ENCODE measurements at places on chromosomes 16 and 17. TPM values are rescaled to one million over a fixed set of nuclear protein-coding genes. Genes with fewer than 3 reads are reported as not detected.

DNA sequence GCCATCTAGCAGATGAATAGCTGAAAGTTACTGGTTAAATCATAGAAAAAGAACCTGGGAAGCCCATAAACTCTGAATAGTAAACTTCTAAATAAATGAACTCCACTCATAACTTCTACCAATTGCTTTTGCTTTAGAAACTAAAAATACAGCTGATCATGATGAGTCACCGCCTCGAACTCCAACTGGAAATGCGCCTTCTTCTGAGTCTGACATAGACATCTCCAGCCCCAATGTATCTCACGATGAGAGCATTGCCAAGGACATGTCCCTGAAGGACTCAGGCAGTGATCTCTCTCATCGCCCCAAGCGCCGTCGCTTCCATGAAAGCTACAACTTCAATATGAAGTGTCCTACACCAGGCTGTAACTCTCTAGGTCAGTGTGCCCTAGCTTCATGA lies 9.7 kb downstream of the KAT7 start:
- DNase-seq: no peak
- peaks cover 36% of the 10 kb centered on the region for H3K36me3 ChIP-seq
- H3K27ac ChIP-seq: no peak overlapping the region

DNA sequence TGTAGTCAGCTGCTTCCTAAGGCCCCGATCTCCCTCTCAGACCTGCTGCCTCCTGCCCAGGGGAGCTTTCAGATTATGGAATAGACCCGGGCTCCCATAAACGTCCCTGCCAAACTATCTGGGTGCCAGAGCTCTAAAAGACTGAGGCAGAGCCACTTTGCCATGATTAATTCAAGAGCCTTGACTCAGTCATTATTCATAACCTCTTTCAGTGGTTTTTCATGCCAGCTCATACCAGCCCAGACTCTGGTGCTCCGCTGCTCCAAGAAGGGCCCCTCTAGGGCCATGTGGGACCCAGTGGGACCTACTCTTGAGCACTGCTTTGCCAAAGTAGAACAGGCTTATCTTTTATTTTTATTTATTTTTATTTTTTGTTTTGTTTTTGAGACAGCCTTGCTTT lies 23.9 kb downstream of the DNAI2 start:
- DNase-seq: no peak
- H3K4me1 ChIP-seq: peaks cover 1% of the 10 kb centered on the region
- H3K36me3 ChIP-seq: no peaks in the 10 kb centered on the region
- no peak overlapping the region for H3K4me3 ChIP-seq
- no peak overlapping the region for H3K27ac ChIP-seq
- H3K27me3 ChIP-seq: peaks cover 25% of the 10 kb centered on the region

DNA sequence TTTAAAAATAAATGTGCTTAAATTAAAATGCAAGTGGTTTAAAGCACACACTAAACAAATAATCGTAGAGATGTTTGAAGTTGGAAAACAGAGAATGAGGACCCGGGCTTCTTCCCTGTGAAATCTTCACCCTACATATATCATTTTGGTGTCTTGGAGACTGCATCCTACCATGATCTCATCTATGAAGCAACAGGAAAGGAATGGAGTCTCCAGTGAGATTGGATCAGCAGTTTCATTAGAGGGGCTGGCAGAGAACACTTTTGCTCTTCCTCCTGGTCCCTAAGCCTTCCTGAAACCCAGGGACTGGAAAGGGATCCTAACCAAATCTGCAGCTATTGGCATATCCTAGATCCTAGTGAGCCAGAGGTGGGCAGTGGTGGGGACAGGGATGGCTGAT lies 85.0 kb downstream of the GRIN2A start:
- no peaks in the 10 kb centered on the region for H3K36me3 ChIP-seq
- H3K27me3 ChIP-seq: no peaks in the 10 kb centered on the region
- no peak overlapping the region for H3K4me3 ChIP-seq
- H3K4me1 ChIP-seq: no peaks in the 10 kb centered on the region
- no peak overlapping the region for H3K27ac ChIP-seq

Gene CACNG3
- total RNA-seq: not detected

- no peaks in the 10 kb centered on the region for H3K4me1 ChIP-seq
- DNase-seq: no peak
- no peaks in the 10 kb centered on the region for H3K36me3 ChIP-seq
- H3K4me3 ChIP-seq: no peak overlapping the region
- H3K27me3 ChIP-seq: no peaks in the 10 kb centered on the region
- H3K27ac ChIP-seq: no peak overlapping the region
Observed at GRCh38 chr16:31785126-31785525, 88.5 kb upstream of the ZNF267 start.

DNA sequence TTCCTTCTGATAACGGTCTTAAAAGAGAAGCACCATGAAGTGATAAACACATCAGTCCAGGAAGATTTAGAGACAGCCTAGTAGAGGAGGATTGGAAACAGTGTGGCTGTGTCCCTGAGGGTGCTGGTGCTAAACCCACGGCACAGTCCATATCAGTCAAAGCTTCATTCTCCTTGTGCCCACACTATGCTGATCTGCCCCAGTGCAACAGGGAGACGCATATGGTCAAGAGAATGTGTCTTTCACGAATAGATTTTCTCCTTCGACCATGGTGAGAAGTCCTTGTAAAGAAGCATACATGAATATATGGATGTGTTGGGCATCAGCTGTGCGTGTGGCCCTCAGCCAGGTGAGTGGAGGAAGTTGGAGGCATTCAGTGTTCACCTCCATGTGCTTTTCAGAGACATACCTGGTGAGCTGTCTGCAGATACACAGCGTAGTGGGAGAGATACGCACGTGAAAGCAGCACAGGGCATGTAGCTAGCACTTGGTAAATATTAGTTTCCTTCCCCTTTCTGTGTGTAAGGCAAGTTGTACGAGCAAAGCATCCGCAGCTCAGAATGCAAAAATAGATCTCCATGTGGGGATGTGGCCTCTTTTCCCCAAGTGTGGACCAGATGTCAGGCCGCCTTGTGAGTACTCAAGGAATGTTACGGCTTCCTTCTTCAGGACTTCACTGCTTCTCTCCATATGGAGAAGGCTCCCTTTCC lies 29.4 kb downstream of the HLF start:
- peaks cover 7% of the 10 kb centered on the region for H3K27me3 ChIP-seq
- no peaks in the 10 kb centered on the region for H3K4me1 ChIP-seq
- no peaks in the 10 kb centered on the region for H3K36me3 ChIP-seq
- no peak overlapping the region for H3K27ac ChIP-seq
- no peak overlapping the region for H3K4me3 ChIP-seq
- no peak for DNase-seq

DNA sequence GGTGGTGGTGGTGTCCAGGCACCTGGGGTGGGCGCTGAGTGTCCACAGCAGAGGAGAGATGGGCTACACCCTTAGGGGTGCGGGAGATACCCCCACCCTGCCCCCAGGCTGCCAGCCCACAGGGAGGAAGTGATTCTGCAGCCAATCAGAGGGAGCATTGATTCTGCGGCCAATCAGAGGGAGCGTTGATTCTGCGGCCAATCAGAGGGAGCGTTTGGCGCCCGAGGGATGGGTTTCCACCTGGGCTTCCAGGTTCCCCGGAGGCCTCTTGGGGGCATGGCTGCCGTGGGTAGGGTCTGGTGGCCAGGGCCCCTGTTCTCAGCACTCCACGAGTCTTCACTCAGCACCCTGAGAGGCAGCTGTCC lies 28.2 kb upstream of the ACSF3 start:
- no peak for DNase-seq
- no peak overlapping the region for H3K27ac ChIP-seq
- H3K4me3 ChIP-seq: no peak overlapping the region

DNA sequence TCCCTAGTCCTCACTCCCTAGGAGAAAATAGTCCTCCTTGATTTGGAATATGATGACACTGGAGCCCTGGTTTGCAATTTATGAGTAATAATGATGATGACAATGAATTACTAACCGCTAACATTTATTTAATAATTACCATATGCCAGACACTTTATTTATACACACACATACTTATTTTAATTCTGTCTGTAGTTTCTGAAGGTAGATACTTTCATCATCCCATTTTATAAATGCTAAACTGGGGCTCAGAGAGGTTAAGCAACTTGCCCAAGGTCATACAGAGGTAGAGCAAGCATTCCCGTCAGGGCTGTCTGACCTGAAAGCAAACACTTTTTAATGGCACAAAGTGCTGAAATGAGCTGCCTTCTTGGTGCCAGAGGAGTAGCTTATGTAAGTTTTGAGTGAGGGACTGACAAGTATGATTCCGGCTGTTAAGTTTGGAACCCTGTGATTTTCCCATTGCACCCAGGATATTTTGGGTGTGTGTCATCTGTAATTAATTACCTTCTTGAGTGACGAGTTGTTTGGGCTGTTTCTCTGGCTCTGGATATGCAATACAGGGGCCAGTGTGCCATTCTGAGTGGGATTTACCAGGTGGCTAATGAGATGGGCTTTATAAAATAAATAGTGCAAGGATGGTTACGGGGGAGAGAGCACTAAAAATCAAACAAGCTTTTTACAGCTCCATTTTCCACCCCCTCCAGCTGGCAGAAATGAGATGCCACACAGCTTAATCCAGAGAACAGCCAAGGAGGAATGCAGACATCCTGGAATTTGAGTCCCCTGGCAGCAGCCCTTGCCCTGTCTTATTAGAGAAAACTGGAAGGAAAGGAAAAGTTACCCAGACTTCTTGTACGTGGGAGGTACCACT lies 211.8 kb downstream of the SNX29 start:
- no peaks in the 10 kb centered on the region for H3K36me3 ChIP-seq
- DNase-seq: no peak
- H3K4me1 ChIP-seq: peaks cover 32% of the 10 kb centered on the region
- peak overlapping the region; percentile 64 for H3K27ac ChIP-seq

DNA sequence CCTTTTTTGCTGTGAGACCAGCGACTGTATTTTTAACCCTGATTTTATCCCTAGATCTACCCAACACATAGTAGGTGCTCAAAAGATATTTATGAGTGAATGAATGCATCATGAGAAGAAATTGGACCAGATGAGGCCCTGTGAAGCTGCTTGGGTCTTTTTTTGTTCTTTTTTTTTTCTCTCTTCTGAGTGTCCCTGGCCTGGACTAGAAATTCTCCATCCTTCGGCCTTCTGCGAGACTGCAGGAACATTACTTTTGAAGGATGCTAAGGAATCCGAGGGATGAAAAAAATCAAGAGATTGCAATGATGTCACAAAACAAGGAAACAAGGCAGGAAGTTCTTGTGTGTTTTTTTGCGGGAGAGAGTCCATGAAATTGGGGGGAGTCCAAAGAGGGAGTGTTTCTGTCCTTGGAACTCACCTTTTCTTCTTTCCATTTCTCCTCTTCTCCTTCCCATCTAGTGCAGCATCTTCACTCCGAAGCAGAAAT lies 560 bp upstream of the RUSF1 start:
- no peaks in the 10 kb centered on the region for H3K27me3 ChIP-seq
- DNase-seq: no peak
- H3K36me3 ChIP-seq: peaks cover 4% of the 10 kb centered on the region
- H3K27ac ChIP-seq: peak overlapping the region; percentile 98

- DNase-seq: no peak
- H3K4me1 ChIP-seq: peaks cover 13% of the 10 kb centered on the region
- H3K27me3 ChIP-seq: no peaks in the 10 kb centered on the region
- no peak overlapping the region for H3K27ac ChIP-seq
- H3K36me3 ChIP-seq: peaks cover 73% of the 10 kb centered on the region
- no peak overlapping the region for H3K4me3 ChIP-seq
Observed at GRCh38 chr16:27470567-27471431, 68.8 kb downstream of the IL21R start.

Gene EXOC3L1
- not detected for total RNA-seq

DNA sequence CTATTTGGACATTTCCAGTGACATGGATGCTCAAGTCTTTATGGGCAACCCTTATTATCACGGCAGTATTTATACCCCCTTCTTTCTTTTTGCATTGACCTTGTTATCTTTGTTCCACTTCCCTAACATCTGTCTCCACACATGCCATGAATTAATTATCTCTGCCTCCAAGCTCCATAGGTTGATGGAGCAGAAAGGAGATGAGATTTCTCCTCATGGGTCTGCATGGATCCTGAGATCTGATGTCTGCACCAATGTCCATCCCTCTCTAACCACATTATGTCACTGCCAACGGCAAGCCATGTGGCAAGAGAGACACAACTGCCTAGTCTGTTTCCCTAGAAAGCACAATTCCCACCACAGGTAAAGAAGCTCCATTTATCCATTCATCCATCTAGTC lies 416.8 kb upstream of the ASIC2 start:
- no peaks in the 10 kb centered on the region for H3K27me3 ChIP-seq
- no peaks in the 10 kb centered on the region for H3K4me1 ChIP-seq
- no peaks in the 10 kb centered on the region for H3K36me3 ChIP-seq

Gene CHD9
- total RNA-seq: 98.9 TPM

Gene HSD17B1
- total RNA-seq: 1.2 TPM

- peak overlapping the region; percentile 41 for H3K27ac ChIP-seq
- H3K36me3 ChIP-seq: peaks cover 16% of the 10 kb centered on the region
- no peaks in the 10 kb centered on the region for H3K27me3 ChIP-seq
- H3K4me3 ChIP-seq: no peak overlapping the region
- H3K4me1 ChIP-seq: peaks cover 13% of the 10 kb centered on the region
Observed at GRCh38 chr17:76567634-76568432, 17.8 kb downstream of the ST6GALNAC2 start.

Gene NOG
- total RNA-seq: not detected

GRCh38 chr17:75031972-75032719 lies 14.6 kb downstream of the ATP5PD start:
- H3K27ac ChIP-seq: peak overlapping the region; percentile 99
- no peaks in the 10 kb centered on the region for H3K27me3 ChIP-seq
- peaks cover 32% of the 10 kb centered on the region for H3K4me1 ChIP-seq

DNA sequence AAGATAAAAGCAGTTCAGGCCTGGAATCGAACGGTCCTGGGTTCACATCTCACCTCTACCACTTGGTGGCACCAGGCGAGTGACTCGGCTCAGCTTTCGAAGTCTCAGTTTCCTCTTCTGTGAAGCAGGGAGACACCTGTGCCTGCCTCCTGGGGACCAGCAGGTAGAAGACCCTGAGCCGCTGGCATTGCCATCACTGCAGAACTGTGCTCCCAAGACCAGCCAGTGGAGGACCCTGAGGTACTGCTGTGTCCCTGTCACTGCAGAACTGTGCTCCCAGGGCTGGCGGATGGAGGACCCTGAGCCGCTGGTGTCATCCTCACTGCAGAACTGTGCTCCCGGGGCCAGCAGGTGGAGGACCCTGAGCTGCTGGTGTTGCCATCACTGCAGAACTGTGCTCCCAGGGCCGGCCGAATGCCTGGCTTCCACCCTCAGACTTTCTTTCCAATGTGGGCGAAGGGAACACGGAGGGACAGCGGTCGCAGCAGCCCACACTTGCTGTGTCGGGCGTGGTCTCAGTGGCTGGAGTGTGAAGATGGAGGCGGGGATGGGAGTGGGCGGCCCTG lies 8.7 kb upstream of the SLC7A5 start:
- no peak overlapping the region for H3K4me3 ChIP-seq
- peaks cover 18% of the 10 kb centered on the region for H3K27me3 ChIP-seq
- no peak overlapping the region for H3K27ac ChIP-seq
- no peak for DNase-seq
- no peaks in the 10 kb centered on the region for H3K36me3 ChIP-seq

Gene NEURL4
- total RNA-seq: 45.1 TPM

Gene SPECC1
- 12.6 TPM for total RNA-seq

Gene ADAP2
- total RNA-seq: 0.31 TPM

GRCh38 chr17:36468903-36469635 lies 17.4 kb upstream of the ZNHIT3 start:
- DNase-seq: no peak
- H3K36me3 ChIP-seq: no peaks in the 10 kb centered on the region
- peaks cover 49% of the 10 kb centered on the region for H3K27me3 ChIP-seq
- H3K27ac ChIP-seq: no peak overlapping the region

Gene ADAD2
- total RNA-seq: not detected

Gene BCL6B
- not detected for total RNA-seq

Measured in osteocyte (in vitro differentiated cells).